AG04450 (cell line): ENCODE measurements at places on chromosomes 13 and 19.

DNA sequence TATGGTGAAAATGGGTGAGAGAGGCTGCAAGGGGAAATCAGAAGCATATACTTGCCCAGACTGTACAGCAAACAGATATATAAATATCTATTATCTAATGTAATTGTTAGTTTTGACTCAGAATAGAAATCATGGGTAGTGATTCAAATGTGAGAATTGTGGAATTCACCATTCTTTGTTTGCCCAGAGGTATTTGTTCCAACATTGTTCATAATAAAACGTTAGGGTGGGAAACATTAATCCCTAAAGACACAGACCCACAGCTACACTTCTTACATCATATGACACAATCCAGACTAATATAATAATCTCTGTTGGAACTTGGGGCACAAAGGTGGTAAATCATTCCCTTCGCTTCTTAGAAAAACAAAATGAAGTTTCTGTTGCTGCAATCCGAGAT, 646.5 kb upstream of the SLITRK6 start:
- DNase-seq: no peak

DNA sequence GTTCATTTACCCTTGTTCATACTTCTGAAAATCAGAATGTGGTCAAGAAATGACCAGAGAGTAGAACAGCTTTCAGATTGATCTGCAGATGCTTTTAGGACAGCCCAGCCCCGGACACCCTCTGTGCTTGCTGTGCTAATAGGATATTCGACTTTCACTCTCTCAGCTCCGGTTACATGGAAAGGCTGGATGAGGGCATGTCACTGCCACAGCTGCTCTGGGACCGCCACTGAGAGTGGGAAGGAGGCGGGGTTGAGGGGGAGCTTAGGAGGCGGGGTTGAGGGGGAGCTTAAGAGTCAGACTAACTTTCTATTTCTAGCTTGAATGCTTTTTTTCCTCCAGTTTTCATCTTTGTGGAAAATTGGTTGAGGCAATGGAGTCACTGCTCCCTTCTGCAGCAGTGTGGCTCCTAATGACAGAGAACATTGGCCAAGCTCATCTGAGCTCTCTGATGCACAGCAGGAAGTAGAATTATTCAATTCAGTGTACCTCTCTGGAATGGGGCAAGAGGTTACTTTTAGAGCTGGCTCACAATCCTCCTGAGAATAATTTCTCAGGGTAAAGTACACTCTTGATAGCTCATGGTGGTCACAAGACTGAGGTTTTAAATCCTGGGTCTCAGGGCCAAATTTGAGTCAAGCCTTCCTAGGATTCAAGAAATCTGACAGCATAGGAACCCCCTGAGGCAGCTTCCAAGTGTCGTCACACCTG, 74.6 kb upstream of the NPAS1 start:
- DNase-seq: no peak

GRCh38 chr13:24060993-24061392, 99.5 kb upstream of the SPATA13 start:
- no peak for DNase-seq

DNA sequence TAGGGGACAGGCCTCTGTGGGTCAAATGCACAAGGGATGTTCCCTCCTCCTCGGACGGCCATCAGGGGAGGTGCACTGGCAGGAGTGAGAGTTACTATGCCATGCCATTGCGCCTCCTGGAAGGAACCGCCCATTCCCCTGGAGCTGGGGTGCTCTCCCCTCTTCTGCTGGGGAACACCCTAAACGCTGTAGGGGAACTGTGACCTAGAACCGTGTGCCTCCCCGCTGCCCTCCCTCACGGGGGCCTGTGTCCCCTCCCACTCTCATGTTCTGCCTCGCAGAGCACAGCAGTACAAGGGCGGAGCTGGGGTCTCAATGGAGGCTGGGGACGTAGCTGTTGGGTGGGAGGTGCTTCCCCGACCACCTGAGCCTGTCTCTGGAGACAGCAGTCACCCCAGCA, 17.2 kb upstream of the CRTC1 start:
- no peak for DNase-seq

DNA sequence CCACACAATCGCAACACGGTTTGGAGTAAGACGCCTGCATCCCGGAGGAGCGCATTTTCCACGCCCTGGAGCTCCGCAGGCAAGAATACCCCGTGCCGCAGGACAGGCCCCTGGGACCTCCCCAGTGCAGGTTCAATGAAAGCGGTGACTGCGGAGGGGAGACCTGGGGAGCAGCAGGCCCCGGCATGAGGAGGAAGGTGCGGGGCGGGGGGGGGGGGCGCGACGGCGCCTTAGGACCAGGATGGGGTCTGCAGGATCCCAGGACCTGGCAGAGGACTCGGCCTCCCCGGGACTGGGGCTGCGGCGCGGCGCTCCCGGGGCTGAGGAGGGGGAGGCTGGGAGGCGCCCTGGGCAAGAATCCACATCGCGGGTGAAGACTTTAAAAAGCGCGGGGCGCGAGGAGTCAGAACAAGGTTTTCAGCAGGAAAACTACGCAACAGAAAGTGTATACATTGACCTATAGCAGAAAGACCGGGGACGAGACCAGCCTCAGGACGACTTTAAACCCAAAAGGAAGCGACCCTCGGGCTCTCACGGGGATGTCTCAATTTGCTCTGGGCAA, 432 bp downstream of the ZNF611 start:
- DNase-seq: no peak

- no peak for DNase-seq
Observed at GRCh38 chr19:33811246-33811645, 14.6 kb downstream of the KCTD15 start.

- no peak for DNase-seq
Observed at GRCh38 chr13:65921933-65922332, 1308.2 kb downstream of the PCDH9 start.

GRCh38 chr13:74135326-74136083, 1.3 kb upstream of the KLF12 start:
- DNase-seq: no peak

GRCh38 chr19:46737298-46737654, 8.6 kb upstream of the FKRP start:
- no peak for DNase-seq

GRCh38 chr19:23787106-23787505, 28.4 kb upstream of the ZNF681 start:
- DNase-seq: no peak

GRCh38 chr19:54893406-54893805, 12.5 kb upstream of the NCR1 start:
- no peak for DNase-seq

GRCh38 chr19:49556412-49557398, 23.7 kb downstream of the NOSIP start:
- no peak for DNase-seq

DNA sequence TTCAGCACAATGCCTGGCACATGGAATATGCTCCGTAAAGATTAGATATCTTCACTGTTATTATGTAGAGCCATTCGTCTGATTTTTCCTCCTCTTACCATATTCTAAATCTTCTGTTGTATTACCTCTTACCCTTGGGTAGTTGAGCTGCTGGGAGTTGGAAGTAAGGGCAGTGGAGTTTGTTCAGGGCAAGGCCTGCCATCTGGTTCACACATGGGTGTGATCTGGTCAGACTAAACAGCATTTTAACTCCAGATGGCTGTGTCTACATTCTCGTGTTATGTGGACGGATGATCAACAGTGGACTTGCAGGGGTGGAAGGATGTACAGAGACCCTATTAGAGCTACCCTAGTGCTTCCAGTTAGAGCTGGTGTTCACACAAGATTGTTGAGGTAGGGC, 164.9 kb downstream of the ZIC5 start:
- no peak for DNase-seq

DNA sequence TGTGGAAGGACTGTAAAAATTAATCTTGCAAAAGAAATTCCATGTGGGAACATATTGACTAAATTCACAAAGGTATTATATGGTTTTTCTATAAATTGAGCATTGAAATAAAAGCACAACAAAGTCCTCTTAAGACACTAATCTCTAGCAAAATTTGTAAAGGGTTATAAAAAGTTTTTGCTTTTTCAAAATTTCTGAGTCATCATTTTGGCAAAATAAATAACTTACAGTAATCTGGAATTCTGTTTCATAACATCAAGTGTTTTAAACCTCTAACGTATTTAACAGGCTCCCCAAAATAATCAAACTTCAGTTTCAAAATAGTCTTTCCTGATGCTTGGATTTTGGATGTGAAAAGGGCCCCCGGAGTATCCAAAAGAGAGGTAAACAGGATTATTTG, 26.0 kb downstream of the MED4 start:
- no peak for DNase-seq

GRCh38 chr19:35034005-35034502, 3.8 kb downstream of the SCN1B start:
- no peak for DNase-seq

DNA sequence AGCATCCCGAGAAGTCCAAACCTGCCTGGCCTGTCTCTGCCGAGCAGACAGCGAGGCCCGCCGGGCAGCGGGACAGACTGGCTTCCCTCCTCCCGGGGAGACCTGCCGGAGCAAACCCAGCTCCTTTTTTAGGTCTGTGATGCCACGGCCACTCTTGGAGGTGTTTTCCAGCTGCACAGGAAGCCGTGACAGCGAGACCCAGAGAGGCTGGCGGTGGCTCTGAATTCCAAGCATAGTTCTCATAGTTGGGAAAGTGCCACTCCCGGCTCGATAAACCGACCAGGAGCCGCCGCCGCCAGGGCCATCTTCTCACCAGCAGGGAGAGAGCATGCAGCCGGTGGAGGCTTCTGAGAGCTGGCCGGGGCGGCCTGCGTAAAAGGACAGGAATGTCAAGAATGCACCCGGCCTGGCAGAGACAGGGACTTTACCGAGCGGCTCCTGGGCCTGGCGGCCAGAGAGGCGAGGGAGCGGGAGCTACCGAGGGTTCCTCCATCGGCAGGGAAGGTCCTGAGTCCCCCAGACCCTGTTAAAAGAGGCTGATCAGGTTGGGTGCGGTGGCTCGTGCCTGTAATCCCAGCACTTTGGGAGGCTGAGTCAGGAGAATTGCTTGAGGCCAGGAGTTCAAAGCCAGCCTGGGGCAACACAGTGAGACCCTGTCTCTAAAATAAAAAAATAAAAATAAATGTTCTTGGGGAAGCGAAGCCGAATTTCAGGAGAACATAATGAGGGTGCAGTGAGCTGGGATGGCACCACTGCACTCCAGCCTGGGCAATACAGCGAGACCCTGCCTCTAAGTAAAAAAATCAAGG, 64.9 kb downstream of the GADD45B start:
- peak; percentile 95 for DNase-seq

GRCh38 chr13:46712524-46712923, 84.4 kb downstream of the ESD start:
- DNase-seq: no peak

GRCh38 chr13:81957121-81957520, 1616.2 kb upstream of the SPRY2 start:
- DNase-seq: no peak

DNA sequence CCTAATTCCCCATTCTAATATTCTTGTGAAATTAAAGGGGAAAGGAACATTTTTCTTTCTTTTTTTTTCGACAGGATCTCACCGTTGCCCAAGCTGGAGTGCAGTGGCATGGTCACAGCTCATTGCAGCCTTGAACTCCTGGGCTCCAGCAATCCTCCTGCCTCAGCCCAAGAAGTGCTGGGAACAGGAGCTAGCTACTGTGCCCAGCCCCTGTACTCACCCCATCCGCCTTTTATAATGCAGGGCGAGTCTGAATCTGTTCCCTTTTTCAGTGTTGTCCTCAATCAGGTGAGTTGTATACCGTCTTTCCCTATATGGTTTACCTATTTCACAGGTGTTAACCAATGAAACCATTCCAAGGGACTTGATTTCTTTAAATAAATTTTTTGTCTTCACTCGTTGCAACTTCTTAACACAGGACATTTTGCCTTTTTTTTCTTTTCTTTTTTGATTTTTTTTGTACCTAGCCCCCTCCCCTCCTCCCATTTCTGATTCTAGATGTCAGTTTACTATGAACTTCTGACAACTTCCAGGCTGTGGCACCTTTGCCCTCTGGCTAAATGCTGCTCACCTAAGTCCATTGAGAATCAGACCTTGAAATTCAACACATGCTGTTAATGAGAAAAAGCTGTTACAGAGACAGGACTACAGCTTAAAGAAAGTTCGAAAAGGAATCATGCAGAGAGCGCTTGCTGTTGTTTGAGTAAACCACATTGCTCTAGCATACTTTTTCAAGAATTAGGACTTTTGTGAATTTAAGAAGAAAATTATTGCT, 562.1 kb upstream of the KLF12 start:
- no peak for DNase-seq

GRCh38 chr13:52650731-52651130, 1.9 kb upstream of the SUGT1 start:
- no peak for DNase-seq

DNA sequence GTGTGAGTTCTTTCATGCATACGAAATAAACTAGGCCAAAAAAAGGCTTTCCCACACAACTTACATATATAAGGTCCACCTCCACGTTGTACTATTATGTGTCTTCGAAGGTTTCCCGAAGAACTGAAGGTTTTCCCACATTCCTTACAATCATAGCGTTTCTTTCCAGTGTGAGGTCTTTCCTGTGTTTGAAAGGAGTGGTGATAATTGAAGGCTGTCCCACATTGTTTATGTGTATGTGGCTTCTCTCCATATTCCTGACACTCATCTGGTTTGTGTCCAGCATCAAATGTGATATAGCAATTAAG, 14.6 kb downstream of the ZNF442 start:
- no peak for DNase-seq

- DNase-seq: no peak
Observed at GRCh38 chr13:106905380-106906162, 337.6 kb upstream of the ARGLU1 start.

DNA sequence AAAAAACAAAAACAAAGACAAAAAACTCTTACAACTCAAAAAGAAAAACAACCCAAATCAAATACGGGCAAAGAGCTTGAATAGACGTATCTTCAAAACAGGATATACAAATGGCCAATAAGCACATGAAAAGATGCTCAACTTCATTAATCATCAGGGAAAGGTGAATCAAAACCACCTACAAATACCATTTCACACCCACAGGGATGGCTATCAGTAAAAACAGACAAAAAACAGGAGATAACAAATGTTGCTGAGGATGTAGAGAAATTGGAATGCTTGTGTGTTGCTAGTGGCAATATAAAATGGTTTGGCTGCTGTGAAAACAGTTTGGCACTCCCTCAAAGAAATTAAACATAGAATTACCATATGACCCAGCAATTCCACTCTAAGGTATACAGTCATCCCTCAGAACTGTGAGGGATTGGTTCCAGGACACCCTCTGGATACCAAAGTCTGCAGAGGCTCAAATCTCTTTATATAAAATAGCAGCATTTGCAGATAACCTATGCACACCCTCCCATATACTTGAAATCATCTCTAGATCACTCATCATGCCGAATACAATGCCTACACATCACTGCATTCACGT, 29.7 kb downstream of the MLLT1 start:
- DNase-seq: no peak

- no peak for DNase-seq
Observed at GRCh38 chr19:30011051-30011578, 69.1 kb downstream of the URI1 start.

DNA sequence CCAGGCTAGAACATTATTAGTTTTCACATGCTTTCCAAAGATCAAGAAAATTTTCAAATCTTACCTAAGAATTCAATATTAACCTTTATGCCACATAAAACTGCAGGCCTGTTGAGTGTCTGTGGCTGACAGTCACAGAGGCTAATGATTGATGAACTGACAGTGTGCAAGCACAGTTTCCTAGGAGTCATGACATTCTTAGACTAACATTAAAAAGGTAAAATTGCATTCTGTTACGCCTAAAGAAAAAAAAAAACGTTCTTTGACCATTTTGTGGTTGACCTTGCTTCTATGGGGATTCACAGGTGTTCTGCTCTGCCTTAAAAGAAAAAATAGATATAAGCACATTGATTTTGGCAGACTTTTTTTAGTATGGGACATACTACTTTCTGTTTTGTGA, 1776.2 kb downstream of the PCDH9 start:
- no peak for DNase-seq

- no peak for DNase-seq
Observed at GRCh38 chr13:71712988-71713653, 153.9 kb downstream of the DACH1 start.
